ENCODE measurements at places on chromosomes 4 and X.

DNA sequence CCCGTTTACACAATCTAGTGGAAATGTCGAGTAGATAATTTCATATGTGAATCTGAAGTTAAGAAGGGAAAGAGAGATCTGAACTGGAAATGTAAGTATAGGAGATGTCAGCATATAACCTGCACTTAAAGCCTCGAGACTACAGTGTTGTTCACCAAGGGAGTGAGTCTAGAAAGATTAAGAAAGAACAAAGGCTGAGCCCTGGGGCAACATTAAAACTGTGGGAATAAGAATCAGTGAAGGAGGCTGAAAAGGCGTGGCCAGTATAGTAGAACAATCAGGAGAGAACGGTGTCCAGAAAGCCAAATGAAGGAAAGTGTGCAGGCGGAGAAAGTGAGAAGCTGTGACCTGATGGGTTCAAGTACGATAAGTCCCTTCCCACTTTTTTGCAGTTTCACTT, 118.8 kb upstream of the TENM3 start:
- DNase-seq = no peak

GRCh38 chr4:83139514-83140156, 25.1 kb upstream of the PLAC8 start:
- DNase-seq = no peak

DNA sequence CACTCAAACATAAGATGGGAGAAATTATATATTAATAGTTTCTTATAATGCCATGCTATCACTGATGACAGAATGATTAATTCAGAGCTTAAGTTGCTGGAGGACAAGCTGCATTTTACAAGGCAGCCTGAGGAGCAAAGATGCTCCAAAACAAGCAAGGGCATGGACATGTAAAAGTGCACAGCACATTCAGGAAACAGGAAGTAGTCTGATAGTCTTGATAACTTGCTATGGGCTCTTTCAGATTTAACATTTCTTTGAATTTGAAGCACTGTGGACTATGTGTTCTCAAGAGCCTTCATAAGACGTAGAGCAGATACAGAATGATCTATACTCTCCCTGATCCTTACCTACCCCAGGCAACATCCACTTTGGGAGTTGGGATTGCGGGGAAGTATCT, 50.0 kb downstream of the AMMECR1 start:
- no peak for DNase-seq

DNA sequence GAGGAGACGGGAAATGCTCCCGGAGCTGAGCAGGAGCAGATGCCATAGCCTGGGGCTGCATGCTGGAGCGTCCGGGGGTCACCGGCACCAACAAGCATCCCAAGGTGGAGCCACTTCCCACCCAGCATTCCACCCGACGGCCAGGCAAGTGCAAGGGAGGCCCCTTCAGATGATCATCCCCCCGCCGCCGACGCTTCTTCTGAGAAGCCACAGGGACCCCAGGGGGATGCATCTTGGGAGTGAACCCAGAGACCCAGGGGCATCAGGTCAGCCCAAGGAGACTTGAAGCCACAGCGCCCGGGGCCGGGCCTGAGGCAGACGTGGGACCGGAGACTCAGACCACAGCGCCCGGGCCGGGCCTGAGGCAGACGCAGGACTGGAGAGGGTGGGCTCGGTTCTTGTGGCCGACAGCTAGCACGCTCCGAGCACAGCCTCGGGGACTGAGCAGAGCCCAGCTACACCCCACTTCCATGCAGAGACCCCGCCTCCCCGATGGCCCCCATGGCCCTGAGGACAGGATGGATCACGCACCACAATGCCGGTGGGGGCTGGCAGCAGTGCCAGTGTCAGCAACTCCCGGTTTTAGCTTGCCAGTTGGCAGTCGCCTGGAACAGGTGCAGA, 33.0 kb upstream of the CPLX1 start:
- no peak for DNase-seq

- no peak for DNase-seq
Observed at GRCh38 chr4:126495163-126495752, 1137.5 kb upstream of the INTU start.

DNA sequence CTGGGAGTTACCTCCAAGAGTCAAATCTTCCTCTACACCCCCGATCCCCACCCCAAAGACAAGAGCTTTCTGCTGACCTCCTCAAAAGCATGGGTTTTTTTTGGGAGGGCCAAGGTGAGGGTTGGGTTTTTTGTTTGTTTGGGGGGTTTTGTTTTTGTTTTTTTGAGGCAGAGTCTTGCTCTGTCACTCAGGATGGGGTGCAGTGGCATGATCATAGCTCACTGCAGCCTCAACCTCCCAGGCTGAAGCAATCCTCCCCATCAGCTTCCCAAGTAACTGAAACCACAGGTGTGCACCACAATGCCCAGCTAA, 18.7 kb upstream of the WFS1 start:
- DNase-seq = no peak

GRCh38 chr4:185566972-185567371, 31.7 kb upstream of the PDLIM3 start:
- no peak for DNase-seq

- no peak for DNase-seq
Observed at GRCh38 chr4:34371676-34372075, 1872.6 kb downstream of the ARAP2 start.

GRCh38 chr4:174222266-174222872, 61.1 kb downstream of the FBXO8 start:
- DNase-seq = no peak

- DNase-seq = no peak
Observed at GRCh38 chr4:177271915-177272766, 37.5 kb upstream of the NEIL3 start.

- no peak for DNase-seq
Observed at GRCh38 chr4:21202959-21203358, 502.7 kb downstream of the PACRGL start.

GRCh38 chr4:74464291-74464690, 19.4 kb downstream of the AREG start:
- no peak for DNase-seq

- no peak for DNase-seq
Observed at GRCh38 chrX:136745215-136746173, 35.2 kb downstream of the ARHGEF6 start.

- DNase-seq = no peak
Observed at GRCh38 chr4:5137226-5137625, 85.9 kb downstream of the STK32B start.

DNA sequence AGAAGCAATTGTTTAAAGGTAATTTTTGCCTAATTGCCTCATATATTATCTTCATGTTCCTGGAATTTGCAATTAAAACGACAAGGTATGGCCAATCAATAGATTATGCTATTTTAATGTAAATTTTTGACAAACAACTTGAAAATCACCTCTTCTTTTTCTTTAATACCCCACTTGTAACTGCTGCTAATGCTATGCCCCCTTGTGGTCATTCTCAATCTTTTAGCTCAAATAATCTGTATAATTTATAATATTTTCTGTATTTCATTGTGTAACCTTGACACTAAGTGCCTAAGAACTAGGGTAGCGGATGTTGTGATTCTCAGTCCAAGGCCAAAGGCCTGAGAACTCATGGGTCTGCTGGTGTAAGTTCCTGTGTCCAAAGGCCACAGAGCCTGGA, 831.7 kb upstream of the POU3F4 start:
- no peak for DNase-seq

- no peak for DNase-seq
Observed at GRCh38 chr4:128358231-128358912, 70.8 kb upstream of the PGRMC2 start.

GRCh38 chrX:141652286-141652685, 46.3 kb downstream of the SPANXD start:
- no peak for DNase-seq

DNA sequence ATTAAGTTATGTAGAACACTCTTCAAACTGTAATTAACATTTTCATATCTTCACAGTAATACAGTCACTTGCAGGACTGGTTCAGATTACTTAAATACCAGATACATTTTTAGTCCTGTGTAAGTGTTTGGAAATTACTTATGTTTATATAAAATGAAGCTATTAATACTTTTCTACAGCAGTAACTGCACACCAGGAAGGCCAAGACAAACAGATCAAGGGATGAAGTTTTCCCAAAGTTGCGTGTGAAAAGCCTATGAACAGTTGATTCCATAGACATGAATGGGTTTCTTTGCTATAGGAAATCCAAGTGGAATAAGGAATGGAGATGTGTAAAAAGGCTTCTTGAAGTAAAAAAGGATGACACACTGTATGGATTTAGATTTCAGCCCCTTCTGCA, 28.9 kb upstream of the DRP2 start:
- DNase-seq = no peak

- DNase-seq = no peak
Observed at GRCh38 chr4:75099321-75099720, 166.4 kb downstream of the PARM1 start.

GRCh38 chr4:41611124-41611838, 73.3 kb downstream of the LIMCH1 start:
- no peak for DNase-seq

GRCh38 chr4:111399623-111400022, 745.6 kb upstream of the FAM241A start:
- DNase-seq = no peak

GRCh38 chr4:189265515-189265914, 675.2 kb upstream of the FRG1 start:
- DNase-seq = no peak

Data from central memory CD8-positive, alpha-beta T cell (primary cell).